D341Med (cell line): ENCODE measurements at places on chromosomes 13 and 19.

- DNase-seq = no peak
Measured at GRCh38 chr13:74036373-74036772, 97.8 kb downstream of the KLF12 start.

DNA sequence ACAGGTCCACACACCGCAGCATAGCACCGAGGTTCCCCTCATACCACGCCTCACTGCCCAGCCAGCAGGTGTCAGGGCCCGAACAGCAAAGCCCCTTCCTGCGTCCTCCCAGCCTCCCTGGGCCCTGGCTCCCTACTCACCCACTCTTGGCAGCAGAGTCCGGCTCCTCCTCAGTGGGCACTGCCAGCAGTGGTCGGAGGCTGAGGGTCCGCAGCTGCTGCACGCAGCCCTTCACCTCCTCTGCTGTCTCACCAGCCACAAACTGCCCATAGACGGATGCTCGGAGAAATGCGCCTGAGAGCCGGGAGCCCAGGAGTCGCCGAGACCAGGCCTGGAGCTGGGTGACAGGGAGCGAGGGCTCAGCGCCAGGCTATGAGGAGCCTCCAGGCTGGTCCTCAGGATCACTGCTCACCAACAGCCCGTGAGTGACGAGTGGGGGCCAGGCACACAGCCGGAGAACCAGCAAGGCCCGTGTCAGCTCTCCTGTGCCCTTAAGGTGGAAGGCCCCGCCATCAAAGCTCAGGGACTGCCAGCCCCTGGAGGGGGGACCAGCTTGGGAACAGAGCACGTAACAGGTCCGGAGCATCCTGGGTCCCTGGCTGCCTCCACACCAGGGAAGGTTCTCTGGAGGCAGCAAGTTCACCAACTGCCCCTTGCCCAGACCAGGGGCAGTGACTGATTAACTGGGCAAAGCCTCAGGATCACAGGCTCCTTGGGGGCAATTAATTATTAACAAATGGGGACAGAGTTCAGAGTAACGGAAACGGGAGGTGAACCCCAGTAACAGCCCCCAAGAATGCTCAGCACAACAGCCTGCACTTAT lies at the start of gene PRODH2:
Gene PRODH2 (minus strand): TSS at position 626 of the 823 bp plus-strand sequence. CDS start 40 bp downstream, at position 586.
- no peak for DNase-seq

DNA sequence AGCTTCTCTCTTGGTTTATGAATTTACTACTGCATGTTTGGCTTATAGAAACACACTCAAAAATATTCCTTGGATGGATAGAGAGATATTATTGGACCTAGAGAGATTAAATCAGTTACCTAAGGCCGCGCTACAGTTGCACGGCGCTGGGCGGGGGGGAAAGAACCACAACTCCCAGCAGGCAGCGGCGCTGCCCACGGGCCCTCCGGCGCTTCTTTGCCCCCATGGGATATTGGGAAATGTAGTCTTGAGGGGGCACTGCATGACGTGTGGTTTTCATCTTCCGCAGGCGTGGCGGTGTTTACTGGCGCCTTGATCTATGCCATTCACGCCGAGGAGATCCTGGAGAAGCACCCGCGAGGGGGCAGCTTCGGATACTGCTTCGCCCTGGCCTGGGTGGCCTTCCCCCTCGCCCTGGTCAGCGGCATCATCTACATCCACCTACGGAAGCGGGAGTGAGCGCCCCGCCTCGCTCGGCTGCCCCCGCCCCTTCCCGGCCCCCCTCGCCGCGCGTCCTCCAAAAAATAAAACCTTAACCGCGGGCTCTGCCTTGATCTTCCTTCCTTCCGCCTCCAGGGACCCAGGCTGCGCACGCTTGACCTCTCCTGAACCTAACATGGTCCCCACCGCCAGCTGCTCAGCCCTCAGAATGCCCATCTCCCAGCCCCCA lies 4.8 kb downstream of the EMP3 start:
- peak; percentile 90 for DNase-seq

GRCh38 chr19:44930088-44930487 lies 11.9 kb upstream of the APOC4 start:
- no peak for DNase-seq

- DNase-seq = no peak
Measured at GRCh38 chr13:20388184-20388583, 137.5 kb downstream of the CRYL1 start.

DNA sequence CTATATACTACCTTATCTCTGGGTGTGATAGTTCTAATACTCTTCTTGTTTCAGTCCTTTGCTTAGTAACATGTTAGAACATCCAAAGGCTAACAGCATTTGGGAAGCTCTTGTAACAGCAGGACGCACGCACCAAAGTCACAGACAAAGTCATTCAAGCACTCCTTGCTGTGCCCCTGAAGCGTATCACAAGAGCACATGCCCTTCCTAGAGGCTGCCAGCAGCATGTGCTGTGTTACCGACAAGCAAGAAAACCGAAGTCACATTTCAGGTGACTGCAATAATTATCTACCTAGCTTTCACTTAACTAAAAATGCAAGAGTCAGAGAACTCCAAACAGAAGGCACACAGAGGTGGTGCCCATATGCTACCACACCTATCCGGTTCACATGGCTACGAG lies 194.1 kb downstream of the KLF12 start:
- no peak for DNase-seq

DNA sequence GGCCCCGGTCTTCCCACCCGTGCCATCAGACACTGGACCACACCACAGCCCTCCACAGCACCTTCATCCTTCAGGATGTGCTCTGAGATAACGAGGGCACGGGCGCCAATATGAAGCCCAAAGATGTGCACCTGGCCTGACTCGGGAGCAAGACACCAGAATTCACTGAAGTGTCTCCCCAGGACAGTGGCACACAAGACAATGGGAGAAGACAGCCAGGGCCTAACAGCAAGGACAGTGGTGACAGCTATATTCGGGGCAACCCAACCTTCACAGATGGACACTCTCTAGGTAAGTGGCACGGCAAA lies 7.2 kb downstream of the DDX39A start:
- no peak for DNase-seq

- no peak for DNase-seq
Measured at GRCh38 chr13:82136880-82137279, 1745.4 kb downstream of the SLITRK1 start.

GRCh38 chr19:35495107-35496064 lies 5.1 kb upstream of the KRTDAP start:
- DNase-seq = peak; percentile 92

GRCh38 chr13:87810391-87810801 lies 139.2 kb downstream of the SLITRK5 start:
- DNase-seq = peak; percentile 18

GRCh38 chr13:40191186-40191980 lies 475.1 kb downstream of the FOXO1 start:
- DNase-seq = no peak

- DNase-seq = no peak
Measured at GRCh38 chr19:16342002-16342715, 17.5 kb downstream of the KLF2 start.

- DNase-seq = no peak
Measured at GRCh38 chr13:78085434-78086225, 167.0 kb upstream of the EDNRB start.

GRCh38 chr19:10217085-10217484 lies 14.0 kb downstream of the S1PR2 start:
- DNase-seq = no peak

- no peak for DNase-seq
Measured at GRCh38 chr19:11420429-11421370, 1.6 kb upstream of the RGL3 start.

- no peak for DNase-seq
Measured at GRCh38 chr19:50371914-50372475, 4.3 kb upstream of the NR1H2 start.

DNA sequence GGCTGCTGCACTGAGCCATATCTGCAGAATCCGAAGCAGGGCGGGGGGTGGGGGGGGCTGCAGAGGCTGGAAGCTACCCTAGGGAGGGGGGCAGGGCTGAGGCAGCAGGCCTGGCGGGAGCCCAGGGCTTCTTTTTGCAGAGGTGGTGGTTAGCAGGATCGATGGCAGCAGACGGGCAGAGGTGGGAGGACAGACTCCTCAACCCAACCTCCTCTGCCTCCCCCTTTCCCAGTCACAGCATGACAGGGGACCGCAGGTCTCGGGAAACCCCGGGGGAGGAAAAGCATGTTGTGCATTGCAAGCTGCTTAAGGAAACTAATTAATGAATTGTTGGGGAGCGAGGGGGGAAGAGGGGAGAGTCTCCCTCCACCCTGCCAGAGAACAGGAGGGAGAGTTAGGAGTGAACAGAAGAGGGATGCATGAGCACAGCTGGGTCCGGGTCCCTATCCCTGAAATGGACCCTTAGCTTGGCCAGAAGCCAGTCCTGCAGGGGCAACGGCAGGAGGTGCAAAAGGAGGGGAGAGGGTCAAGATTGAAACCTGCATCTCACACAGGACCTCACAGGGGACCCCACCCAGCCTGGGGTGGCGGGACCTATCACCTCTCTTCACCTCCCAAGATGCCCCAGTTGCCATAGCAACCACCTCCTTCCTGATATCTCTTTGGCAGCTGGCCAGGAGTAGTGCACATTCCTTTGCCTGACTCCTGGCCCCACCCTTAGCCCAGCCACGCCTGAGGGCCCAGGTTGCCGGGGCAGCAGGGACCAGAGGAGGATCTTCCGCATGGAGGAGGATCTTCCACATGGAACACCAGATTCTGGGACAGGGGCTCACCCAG lies 1.8 kb downstream of the FXYD7 start:
- no peak for DNase-seq
